Effector memory CD8-positive, alpha-beta T cell (primary cell): ENCODE measurements at places on chromosomes 11 and 22.
A peak's percentile ranks its signal among the peaks of the same experiment; 100 is the strongest.

- H3K4me3 ChIP-seq = no peak overlapping the region
- DNase-seq = no peak
- H3K36me3 ChIP-seq = no peaks in the 10 kb centered on the region
- no peak overlapping the region for H3K27ac ChIP-seq
These were observed 134.7 kb downstream of the ME3 start for GRCh38 chr11:86537541-86538222.

DNA sequence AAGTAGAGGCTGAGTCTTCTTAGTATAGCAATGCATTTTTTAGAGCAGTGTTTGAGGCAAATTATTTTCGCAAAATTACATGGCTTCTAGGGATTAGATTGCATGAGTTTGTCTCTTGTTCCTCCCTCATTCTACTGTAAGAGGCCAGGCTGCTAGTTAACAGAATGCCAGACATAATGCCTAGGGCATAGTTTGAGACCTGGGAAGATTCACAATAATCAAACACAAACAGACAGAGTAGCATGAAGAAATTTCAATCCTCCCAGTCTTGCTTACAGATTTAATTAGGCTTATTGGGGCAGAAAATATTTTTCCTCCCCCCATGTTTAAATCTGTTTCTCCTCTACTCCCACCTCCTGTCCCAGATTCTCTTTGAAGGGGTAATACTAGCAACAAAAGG is 48.3 kb downstream of the ARHGEF12 start:
- no peak for DNase-seq
- peaks cover 12% of the 10 kb centered on the region for H3K4me1 ChIP-seq
- no peak overlapping the region for H3K27ac ChIP-seq
- no peak overlapping the region for H3K4me3 ChIP-seq
- no peaks in the 10 kb centered on the region for H3K36me3 ChIP-seq

- H3K27ac ChIP-seq = peak overlapping the region; percentile 94
- peaks cover 18% of the 10 kb centered on the region for H3K36me3 ChIP-seq
- H3K4me1 ChIP-seq = peaks cover 92% of the 10 kb centered on the region
- H3K4me3 ChIP-seq = peak overlapping the region; percentile 79
- no peak for DNase-seq
These were observed 16.2 kb upstream of the CASTOR1 start for GRCh38 chr22:30305519-30305905.

GRCh38 chr11:42770444-42771065 is 541.2 kb upstream of the API5 start:
- no peak overlapping the region for H3K27ac ChIP-seq
- H3K36me3 ChIP-seq = no peaks in the 10 kb centered on the region
- DNase-seq = no peak
- no peaks in the 10 kb centered on the region for H3K4me1 ChIP-seq
- H3K4me3 ChIP-seq = no peak overlapping the region
- H3K27me3 ChIP-seq = no peaks in the 10 kb centered on the region

DNA sequence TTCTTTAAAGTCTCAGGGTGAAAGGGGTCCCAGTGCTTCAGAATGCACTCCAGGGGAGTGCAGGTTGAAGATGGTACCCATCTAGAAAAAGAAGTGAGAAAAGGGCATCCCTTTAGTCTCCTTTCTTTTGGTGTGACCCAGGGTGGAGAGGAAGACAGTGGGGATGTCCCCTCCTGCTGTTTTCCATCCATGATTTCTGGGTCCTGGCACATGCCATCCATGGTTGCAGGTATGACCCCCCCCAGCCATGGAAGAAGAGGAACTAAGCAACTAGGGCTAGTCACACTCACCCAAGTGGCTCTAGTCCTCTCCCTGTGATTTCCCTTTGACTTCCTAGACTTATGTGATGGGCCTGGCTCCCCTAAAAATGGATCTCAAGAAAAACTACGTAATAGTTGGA is 15.9 kb upstream of the EI24 start:
- no peaks in the 10 kb centered on the region for H3K36me3 ChIP-seq
- H3K4me1 ChIP-seq = no peaks in the 10 kb centered on the region
- H3K4me3 ChIP-seq = no peak overlapping the region
- no peaks in the 10 kb centered on the region for H3K27me3 ChIP-seq
- no peak overlapping the region for H3K27ac ChIP-seq
- DNase-seq = no peak

DNA sequence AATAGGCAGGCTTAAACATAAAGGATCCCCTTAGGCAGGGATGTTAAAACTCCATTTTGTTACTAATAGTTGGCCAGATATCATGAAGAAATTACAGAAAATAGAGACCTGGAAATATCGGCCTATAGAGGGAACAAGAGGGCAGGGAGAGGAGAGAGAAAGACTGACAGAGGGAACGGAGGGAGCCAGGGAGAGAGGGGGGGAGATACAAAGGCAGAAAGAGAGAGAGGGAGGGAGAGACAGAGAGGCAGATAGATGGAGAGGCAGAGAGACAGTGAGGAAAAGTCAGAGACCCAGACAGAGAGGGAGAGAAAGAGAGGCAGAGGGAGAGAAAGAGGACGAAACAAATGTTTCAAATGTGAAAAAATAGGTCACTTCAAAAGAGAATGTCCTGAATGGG is 53.5 kb downstream of the ZNF280B start:
- H3K36me3 ChIP-seq = no peaks in the 10 kb centered on the region
- H3K27ac ChIP-seq = no peak overlapping the region
- H3K27me3 ChIP-seq = peaks cover 42% of the 10 kb centered on the region
- no peaks in the 10 kb centered on the region for H3K4me1 ChIP-seq

- H3K4me3 ChIP-seq = no peak overlapping the region
- no peak overlapping the region for H3K27ac ChIP-seq
- no peak for DNase-seq
- H3K27me3 ChIP-seq = peaks cover 55% of the 10 kb centered on the region
- no peaks in the 10 kb centered on the region for H3K36me3 ChIP-seq
These were observed 102.7 kb downstream of the FEZ1 start for GRCh38 chr11:125393331-125393730.

- peaks cover 3% of the 10 kb centered on the region for H3K36me3 ChIP-seq
- peaks cover under 1% of the 10 kb centered on the region for H3K4me1 ChIP-seq
- DNase-seq = no peak
- peaks cover 6% of the 10 kb centered on the region for H3K27me3 ChIP-seq
These were observed 97.6 kb upstream of the B3GAT1 start for GRCh38 chr11:134509381-134510232.

GRCh38 chr11:12057299-12057980 is 49.0 kb upstream of the DKK3 start:
- H3K27ac ChIP-seq = no peak overlapping the region
- H3K4me1 ChIP-seq = peaks cover 7% of the 10 kb centered on the region
- H3K4me3 ChIP-seq = no peak overlapping the region
- H3K27me3 ChIP-seq = no peaks in the 10 kb centered on the region
- no peak for DNase-seq

GRCh38 chr11:6482441-6482840 is 1.1 kb downstream of the TIMM10B start:
- peak overlapping the region; percentile 96 for H3K27ac ChIP-seq
- DNase-seq = no peak
- H3K36me3 ChIP-seq = peaks cover 26% of the 10 kb centered on the region
- no peaks in the 10 kb centered on the region for H3K27me3 ChIP-seq
- H3K4me1 ChIP-seq = peaks cover 26% of the 10 kb centered on the region
- H3K4me3 ChIP-seq = peak overlapping the region; percentile 89

DNA sequence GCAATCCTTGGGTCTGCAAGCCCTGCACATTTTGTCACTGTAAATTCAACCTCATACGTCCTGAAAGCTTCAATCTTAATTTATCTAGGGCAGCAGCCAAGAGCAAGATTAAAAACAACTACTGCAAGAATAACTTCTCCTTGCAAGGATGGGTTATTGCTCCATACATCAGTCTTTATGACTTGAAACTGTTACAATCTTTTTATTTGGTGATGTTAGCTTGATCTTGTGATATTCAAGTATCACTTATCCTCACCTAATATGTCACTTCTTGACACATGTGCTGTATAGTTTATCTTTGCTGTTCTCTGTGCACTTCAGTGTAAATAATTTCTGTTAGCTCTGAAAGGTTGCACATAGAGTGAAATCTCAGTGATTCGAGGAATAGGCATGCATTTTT is 14.7 kb upstream of the APLP2 start:
- no peak for DNase-seq
- no peak overlapping the region for H3K27ac ChIP-seq
- H3K27me3 ChIP-seq = peaks cover 26% of the 10 kb centered on the region

GRCh38 chr11:102971766-102972165 is 16.2 kb upstream of the MMP13 start:
- H3K27ac ChIP-seq = no peak overlapping the region
- H3K4me3 ChIP-seq = no peak overlapping the region
- no peaks in the 10 kb centered on the region for H3K36me3 ChIP-seq
- DNase-seq = no peak
- no peaks in the 10 kb centered on the region for H3K4me1 ChIP-seq

DNA sequence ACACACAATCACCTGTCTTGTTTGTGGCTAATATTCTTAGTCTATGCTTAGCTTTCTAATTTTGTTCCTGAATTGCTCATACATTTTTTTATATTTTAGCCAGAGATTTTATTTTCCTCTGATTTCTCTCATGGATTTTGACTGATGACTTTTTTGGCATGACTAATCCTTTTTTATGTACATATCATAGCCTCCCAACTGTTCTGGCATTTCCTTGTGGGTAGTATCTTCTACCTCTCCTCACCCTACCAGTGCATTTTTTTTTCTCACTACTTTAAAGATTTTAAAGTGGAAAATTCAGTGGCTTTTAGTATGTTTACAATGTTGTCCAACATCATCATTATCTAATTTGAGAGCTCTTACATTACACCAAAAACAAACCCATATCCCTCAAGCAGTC is 84.4 kb upstream of the TENM4 start:
- no peak overlapping the region for H3K4me3 ChIP-seq
- no peak for DNase-seq
- no peak overlapping the region for H3K27ac ChIP-seq
- H3K36me3 ChIP-seq = no peaks in the 10 kb centered on the region
- no peaks in the 10 kb centered on the region for H3K4me1 ChIP-seq
- no peaks in the 10 kb centered on the region for H3K27me3 ChIP-seq

- peaks cover 3% of the 10 kb centered on the region for H3K36me3 ChIP-seq
- DNase-seq = no peak
- H3K27ac ChIP-seq = no peak overlapping the region
- no peak overlapping the region for H3K4me3 ChIP-seq
These were observed 12.8 kb downstream of the ETS1 start for GRCh38 chr11:128574576-128575011.

DNA sequence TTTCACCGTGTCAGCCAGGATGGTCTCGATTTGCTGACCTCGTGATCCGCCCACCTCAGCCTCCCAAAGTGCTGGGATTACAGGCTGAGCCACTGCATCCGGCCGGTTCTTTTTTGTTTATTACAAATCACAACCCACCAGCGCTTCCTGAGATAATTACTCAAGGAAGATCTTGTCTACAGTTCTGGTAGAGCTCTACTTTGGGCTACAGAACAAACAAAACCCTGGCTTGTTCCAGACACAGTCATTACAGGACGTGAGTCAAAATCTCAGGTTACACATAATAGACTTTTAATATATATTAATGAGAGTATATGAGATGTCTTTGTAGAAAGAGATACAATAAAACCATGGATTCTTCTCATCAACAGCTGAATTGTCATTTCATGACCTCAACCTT is 42.8 kb upstream of the NUP50 start:
- H3K4me3 ChIP-seq = no peak overlapping the region
- no peaks in the 10 kb centered on the region for H3K4me1 ChIP-seq
- no peaks in the 10 kb centered on the region for H3K36me3 ChIP-seq
- H3K27me3 ChIP-seq = no peaks in the 10 kb centered on the region
- no peak overlapping the region for H3K27ac ChIP-seq
- no peak for DNase-seq

DNA sequence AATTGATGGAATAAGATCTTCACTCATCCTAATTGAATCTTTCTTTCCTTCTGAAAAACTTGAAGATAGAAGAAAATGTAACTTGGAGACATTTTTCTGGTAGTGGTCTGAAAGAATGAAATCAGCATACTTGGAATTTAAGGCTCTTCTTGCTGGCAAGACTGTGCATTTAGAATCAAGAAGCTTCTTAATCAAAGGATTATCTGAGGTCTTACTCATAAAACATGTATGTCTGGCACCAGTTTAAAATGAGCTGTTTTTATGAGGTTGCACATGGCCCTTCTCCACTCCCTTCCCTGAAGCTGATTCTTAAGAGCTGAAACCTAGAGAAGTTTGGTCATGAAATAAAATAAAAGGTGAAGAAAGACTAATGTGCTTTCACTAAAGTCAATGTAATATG is 77.3 kb downstream of the ARHGEF12 start:
- no peaks in the 10 kb centered on the region for H3K4me1 ChIP-seq
- no peak for DNase-seq
- no peak overlapping the region for H3K4me3 ChIP-seq
- no peaks in the 10 kb centered on the region for H3K27me3 ChIP-seq
- H3K27ac ChIP-seq = no peak overlapping the region

GRCh38 chr11:47062736-47063135 is 113.9 kb downstream of the ARFGAP2 start:
- no peak overlapping the region for H3K4me3 ChIP-seq
- no peak for DNase-seq
- H3K27ac ChIP-seq = no peak overlapping the region

DNA sequence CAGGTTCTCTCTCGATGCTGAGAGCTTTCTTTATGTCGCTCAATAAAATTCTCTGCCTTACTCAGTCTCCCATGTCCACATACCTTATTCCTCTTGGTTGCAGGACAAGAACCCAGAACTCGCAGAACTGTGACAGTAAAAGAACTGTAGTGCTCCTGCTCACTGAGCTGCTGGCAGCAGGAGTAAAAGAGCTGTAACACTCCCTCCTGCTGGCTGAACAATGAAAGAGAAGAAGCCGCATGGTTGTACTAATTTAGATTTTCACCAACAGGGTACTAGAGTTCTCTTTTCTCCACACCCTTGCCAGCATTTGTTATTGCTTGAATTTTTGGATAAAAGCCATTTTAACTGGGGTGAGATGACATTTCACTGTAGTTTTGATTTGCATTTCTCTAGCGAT is 433.2 kb downstream of the GUCY1A2 start:
- no peak overlapping the region for H3K27ac ChIP-seq
- H3K4me1 ChIP-seq = no peaks in the 10 kb centered on the region
- H3K4me3 ChIP-seq = no peak overlapping the region
- no peaks in the 10 kb centered on the region for H3K36me3 ChIP-seq
- no peak for DNase-seq

DNA sequence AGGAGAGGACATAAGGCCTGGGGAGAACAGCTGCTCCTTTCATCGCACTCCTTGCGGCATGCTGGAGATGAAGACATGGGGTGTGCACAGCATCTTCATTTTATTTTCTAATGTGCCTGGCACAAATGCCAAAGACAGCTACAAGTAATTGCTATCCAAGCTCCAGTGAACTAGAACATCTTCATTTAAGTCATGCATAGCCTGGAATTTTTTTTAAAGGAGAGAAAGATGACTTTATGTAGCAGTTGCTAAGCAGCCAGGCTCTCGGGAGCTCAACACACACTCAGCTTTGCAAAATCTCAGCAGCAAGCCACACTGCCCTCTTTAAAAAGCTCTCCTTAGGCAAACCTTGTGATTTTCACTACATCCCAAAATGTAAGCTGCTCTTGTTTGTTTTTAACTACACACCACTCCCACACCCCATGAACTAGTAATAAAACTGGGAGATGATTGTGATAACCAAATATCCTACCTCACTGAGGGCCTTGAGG is 164.5 kb upstream of the POU2AF2 start:
- H3K4me1 ChIP-seq = no peaks in the 10 kb centered on the region
- H3K36me3 ChIP-seq = no peaks in the 10 kb centered on the region
- H3K27me3 ChIP-seq = peaks cover 19% of the 10 kb centered on the region
- no peak for DNase-seq
- H3K27ac ChIP-seq = no peak overlapping the region
- no peak overlapping the region for H3K4me3 ChIP-seq
